ENCODE measurements at places on chromosomes 6 and 20. TPM values are rescaled to one million over a fixed set of nuclear protein-coding genes. Genes with fewer than 3 reads are reported as not detected.

GRCh38 chr6:63245909-63246308 is 34.6 kb downstream of the FKBP1C start:
- no peak for DNase-seq
- H3K36me3 ChIP-seq, result no peaks in the 10 kb centered on the region
- H3K4me3 ChIP-seq, result no peak overlapping the region
- no peak overlapping the region for H3K27ac ChIP-seq

Gene ECT2L
- not detected for polyA plus RNA-seq

Gene GGTLC1
- not detected for polyA plus RNA-seq

GRCh38 chr6:127276331-127276730 is 9.7 kb downstream of the RNF146 start:
- no peak overlapping the region for H3K27ac ChIP-seq
- H3K4me3 ChIP-seq, result no peak overlapping the region
- H3K4me1 ChIP-seq, result no peaks in the 10 kb centered on the region

GRCh38 chr6:72080260-72080941 is 194.1 kb downstream of the RIMS1 start:
- H3K27me3 ChIP-seq, result no peaks in the 10 kb centered on the region
- H3K4me1 ChIP-seq, result no peaks in the 10 kb centered on the region
- H3K36me3 ChIP-seq, result no peaks in the 10 kb centered on the region
- no peak overlapping the region for H3K4me3 ChIP-seq
- H3K27ac ChIP-seq, result no peak overlapping the region

DNA sequence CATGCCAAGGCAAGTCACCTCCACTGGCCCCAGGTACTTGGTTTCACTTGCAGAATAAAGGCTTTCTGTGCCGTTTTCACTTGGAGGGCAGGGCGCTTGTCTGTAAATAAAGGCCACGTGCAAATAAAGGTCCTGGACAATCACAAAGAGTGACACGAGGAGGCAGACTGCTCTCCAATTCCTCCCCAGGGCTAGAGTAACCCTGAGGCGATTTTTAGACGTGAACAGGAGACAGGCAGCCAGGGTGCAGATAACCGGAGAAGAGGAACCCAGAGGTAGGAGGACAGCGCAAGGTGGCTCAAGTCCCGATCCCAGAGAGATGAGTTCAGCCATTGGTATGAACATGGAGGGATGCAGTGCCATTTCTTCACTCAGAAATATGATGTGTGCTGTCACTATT is 327.4 kb downstream of the KIF16B start:
- H3K27me3 ChIP-seq, result no peaks in the 10 kb centered on the region
- no peak overlapping the region for H3K27ac ChIP-seq
- H3K4me1 ChIP-seq, result peaks cover 5% of the 10 kb centered on the region
- no peak for DNase-seq
- no peak overlapping the region for H3K4me3 ChIP-seq

Gene LTA
- polyA plus RNA-seq, result not detected

DNA sequence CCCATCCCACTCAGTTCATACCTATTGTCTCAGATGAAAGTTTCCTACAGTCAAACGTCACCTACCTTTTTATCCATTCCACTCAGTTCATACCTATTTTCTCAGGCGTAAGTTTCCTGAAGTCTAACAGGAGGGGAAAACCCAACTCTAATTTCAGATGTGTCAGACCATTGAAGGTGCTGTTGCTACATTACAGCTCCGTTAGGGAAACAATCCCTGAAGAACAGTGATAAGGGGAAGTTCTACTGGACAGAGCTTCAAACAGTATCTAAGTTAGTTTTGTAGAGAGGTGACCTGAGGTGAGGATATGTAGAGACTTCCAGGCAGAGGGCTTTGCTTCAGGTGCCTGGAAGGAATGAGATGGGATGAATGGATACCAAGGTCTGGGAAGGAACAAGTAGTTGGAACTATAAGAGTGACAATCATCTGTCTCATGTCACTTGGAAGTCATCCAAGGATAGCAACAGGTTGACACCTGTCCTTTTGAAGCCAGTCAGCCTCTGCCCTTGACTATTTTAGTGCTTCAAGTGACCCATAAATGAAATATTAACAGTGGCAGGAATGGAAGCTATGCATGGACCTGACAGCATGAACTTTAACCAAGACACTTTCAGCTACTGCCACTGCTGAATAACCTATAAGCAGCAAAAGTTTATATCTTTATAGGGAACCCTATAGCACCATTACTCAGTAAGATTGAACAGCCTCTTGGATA is 191.6 kb upstream of the MOCS1 start:
- H3K4me3 ChIP-seq, result no peak overlapping the region
- peak; percentile 6 for DNase-seq
- H3K4me1 ChIP-seq, result no peaks in the 10 kb centered on the region

Gene FAM83C
- polyA plus RNA-seq, result not detected

GRCh38 chr6:104068281-104068680 is 791.4 kb downstream of the HACE1 start:
- no peak overlapping the region for H3K4me3 ChIP-seq
- no peaks in the 10 kb centered on the region for H3K36me3 ChIP-seq
- H3K4me1 ChIP-seq, result no peaks in the 10 kb centered on the region
- no peak for DNase-seq
- no peaks in the 10 kb centered on the region for H3K27me3 ChIP-seq

Gene ERVFRD-1
- 4.6 TPM for polyA plus RNA-seq

Gene ENPP3
- polyA plus RNA-seq, result not detected

Gene MCHR2
- polyA plus RNA-seq, result not detected

- no peaks in the 10 kb centered on the region for H3K36me3 ChIP-seq
- no peak overlapping the region for H3K4me3 ChIP-seq
- DNase-seq, result no peak
- no peaks in the 10 kb centered on the region for H3K27me3 ChIP-seq
- no peaks in the 10 kb centered on the region for H3K4me1 ChIP-seq
- no peak overlapping the region for H3K27ac ChIP-seq
These were observed 226.8 kb downstream of the C6orf118 start for GRCh38 chr6:165082636-165083035.

GRCh38 chr20:63254232-63254605 is at the start of gene NKAIN4:
Gene NKAIN4 (minus strand): TSS chr20:63254463. CDS start chr20:63254450, 13 bp downstream.
- no peaks in the 10 kb centered on the region for H3K36me3 ChIP-seq
- peaks cover 27% of the 10 kb centered on the region for H3K27me3 ChIP-seq
- peak within 1 kb of the TSS; percentile 29 for H3K4me3 ChIP-seq
- peaks cover 34% of the 10 kb centered on the region for H3K4me1 ChIP-seq

Gene HAO1
- polyA plus RNA-seq, result 1.0 TPM

GRCh38 chr20:18094191-18094590 is 36.5 kb upstream of the OVOL2 start:
- H3K4me3 ChIP-seq, result no peak overlapping the region
- H3K27me3 ChIP-seq, result no peaks in the 10 kb centered on the region
- no peaks in the 10 kb centered on the region for H3K4me1 ChIP-seq

DNA sequence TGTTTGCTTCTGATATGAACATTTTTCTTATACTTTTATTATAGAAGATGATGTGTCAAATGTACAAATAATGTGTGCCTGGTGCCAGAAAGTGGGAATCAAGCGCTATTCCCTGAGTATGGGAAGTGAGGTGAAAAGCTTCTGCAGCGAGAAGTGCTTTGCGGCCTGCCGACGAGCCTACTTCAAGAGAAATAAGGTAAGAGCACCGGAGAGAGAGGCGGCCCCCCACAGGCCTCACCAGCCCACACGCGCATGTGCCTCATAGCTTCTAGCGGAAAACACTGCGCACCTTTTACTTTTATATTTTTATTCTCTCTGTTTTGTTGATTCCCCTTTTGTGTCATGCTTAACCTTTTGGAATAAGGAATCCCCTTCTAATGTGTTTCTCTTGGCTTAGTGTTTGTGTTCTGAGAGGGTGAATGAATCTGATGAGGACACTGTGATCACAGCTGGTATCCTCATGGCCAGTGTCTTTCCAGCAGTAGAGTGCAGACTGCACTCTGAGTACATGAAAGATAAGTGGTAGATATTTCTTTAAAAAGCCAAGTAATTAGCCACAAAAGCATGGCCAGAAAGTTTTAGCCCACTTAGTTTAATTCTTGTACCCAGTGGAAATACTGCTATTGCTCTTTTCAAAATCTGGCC is 43.6 kb downstream of the SOBP start:
- peaks cover under 1% of the 10 kb centered on the region for H3K4me1 ChIP-seq
- no peaks in the 10 kb centered on the region for H3K36me3 ChIP-seq
- no peak overlapping the region for H3K27ac ChIP-seq
- no peak for DNase-seq
- H3K4me3 ChIP-seq, result no peak overlapping the region

DNA sequence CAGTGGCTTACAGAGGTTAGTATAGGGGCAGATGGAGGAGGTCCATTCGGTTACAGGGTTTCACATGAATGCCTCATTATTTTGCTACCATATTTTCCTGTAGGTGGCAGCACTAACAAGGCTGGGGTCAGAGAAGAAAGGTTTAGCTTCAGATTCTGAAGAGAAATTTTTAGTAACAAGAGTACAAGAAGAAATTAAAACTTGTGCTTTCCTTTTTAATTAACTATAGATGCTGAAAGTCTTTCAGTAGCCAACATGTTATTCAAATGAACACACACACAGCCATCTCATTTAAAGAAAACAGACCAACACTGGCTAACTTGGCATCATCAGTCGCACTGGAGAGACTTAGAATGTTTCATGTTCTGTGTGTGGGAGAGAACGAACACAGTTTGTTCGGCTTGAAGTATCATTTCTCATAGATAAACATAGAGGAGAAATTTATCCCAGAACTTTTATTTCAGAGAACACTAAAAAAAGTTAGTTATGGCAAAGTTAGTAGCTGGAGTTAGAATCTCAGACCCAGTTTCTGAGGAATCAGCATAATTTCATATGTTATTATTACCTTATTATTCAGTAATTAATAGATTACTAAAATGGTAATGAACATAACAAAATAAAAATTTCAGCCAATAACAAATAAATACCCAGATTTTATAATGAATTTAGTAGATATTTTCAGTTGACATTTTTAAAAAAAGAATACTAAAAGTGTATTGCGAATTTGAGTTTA is 314.0 kb upstream of the RSPO3 start:
- no peak overlapping the region for H3K27ac ChIP-seq
- no peak overlapping the region for H3K4me3 ChIP-seq
- H3K36me3 ChIP-seq, result no peaks in the 10 kb centered on the region
- peak; percentile 61 for DNase-seq
- no peaks in the 10 kb centered on the region for H3K27me3 ChIP-seq

DNA sequence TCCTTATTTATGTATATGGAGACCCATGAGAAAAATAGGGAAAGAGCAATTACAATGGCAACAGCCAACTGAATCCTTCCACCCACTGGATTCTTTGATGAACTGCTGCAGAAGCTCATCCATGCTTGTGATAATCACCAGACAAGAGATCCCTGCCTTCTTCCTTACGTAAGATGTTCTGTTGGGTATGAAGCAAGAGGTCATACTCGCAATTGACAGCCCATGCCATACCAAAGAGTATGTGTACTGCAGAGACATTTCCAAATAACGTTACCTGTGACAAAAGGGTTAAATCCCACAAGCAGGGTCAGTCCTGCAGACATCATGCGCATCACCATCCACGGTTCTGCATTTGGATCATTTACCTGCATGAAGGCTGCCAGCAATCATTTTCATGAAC is 27.8 kb downstream of the ELOVL5 start:
- H3K36me3 ChIP-seq, result no peaks in the 10 kb centered on the region
- no peak overlapping the region for H3K4me3 ChIP-seq
- H3K27ac ChIP-seq, result no peak overlapping the region

DNA sequence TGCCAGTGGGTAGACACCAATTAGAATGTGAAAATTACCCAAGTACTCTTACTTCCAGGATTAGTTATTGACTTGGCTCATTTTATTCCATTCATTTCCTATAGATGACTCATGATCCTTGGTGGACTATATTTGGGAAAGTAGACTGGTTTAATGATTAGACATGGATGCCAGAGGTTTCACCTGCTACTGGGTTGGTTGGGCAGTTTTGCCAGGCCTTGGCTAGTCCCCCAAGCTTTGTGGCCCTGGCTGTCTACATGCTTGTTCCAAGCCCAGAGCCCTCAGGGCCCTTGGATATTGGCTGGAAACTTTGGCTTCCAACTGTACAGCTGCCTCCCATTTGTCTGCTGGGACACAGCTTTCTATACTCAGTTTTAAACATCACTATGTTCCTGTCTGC is 104.1 kb downstream of the ZFP64 start:
- DNase-seq, result no peak
- H3K36me3 ChIP-seq, result no peaks in the 10 kb centered on the region
- no peak overlapping the region for H3K4me3 ChIP-seq
- no peaks in the 10 kb centered on the region for H3K27me3 ChIP-seq
- no peaks in the 10 kb centered on the region for H3K4me1 ChIP-seq

Gene UNC5CL
- polyA plus RNA-seq, result 41.3 TPM

- H3K36me3 ChIP-seq, result no peaks in the 10 kb centered on the region
- DNase-seq, result no peak
- no peak overlapping the region for H3K4me3 ChIP-seq
- no peaks in the 10 kb centered on the region for H3K27me3 ChIP-seq
These were observed 92.1 kb upstream of the NEDD9 start for GRCh38 chr6:11324453-11325015.

DNA sequence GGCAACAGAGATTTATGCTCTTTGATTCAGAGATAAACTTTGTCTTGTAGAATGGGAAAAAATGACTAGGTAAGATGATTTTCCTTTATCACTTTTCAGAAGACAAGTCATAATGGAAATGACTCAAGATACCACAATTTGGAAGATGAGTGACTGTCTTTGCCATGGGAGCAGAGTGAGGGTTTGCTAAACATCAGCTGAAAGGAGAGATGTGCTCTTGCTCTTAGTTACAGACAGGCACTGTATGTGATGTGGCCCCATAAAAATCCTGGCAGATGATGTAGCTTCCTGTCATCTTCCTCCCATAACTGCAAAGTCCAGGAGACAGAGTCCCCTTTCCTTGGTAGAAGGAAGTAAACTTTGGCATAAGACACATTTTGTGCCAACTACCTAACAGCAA is 47.6 kb downstream of the BACH2 start:
- no peak for DNase-seq
- H3K27me3 ChIP-seq, result no peaks in the 10 kb centered on the region
- H3K36me3 ChIP-seq, result no peaks in the 10 kb centered on the region
- H3K27ac ChIP-seq, result no peak overlapping the region

GRCh38 chr20:63940472-63941266 is 15.5 kb downstream of the UCKL1 start:
- H3K27me3 ChIP-seq, result no peaks in the 10 kb centered on the region
- H3K4me1 ChIP-seq, result no peaks in the 10 kb centered on the region
- no peak overlapping the region for H3K4me3 ChIP-seq
- H3K27ac ChIP-seq, result no peak overlapping the region
- DNase-seq, result no peak

All from hepatocyte (in vitro differentiated cells).